Neural crest cell (in vitro differentiated cells): ENCODE measurements at places on chromosomes 4 and X. TPM values are rescaled to one million over a fixed set of nuclear protein-coding genes. Genes with fewer than 3 reads are reported as not detected.

SSX3 gene
- not detected in 2 replicates for total RNA-seq

HMGN5 gene
- 5.0 and 8.2 TPM in 2 replicates for total RNA-seq

IL1RAPL1 gene
- total RNA-seq, result 2.7 and 2.9 TPM in 2 replicates

GRCh38 chr4:24243641-24244040 lies 340.7 kb downstream of the DHX15 start:
- peaks cover 18% of the 10 kb centered on the region for H3K4me1 ChIP-seq
- no peak for DNase-seq
- H3K4me3 ChIP-seq, result no peak overlapping the region
- no peaks in the 10 kb centered on the region for H3K36me3 ChIP-seq
- H3K27me3 ChIP-seq, result peaks cover 5% of the 10 kb centered on the region

DNA sequence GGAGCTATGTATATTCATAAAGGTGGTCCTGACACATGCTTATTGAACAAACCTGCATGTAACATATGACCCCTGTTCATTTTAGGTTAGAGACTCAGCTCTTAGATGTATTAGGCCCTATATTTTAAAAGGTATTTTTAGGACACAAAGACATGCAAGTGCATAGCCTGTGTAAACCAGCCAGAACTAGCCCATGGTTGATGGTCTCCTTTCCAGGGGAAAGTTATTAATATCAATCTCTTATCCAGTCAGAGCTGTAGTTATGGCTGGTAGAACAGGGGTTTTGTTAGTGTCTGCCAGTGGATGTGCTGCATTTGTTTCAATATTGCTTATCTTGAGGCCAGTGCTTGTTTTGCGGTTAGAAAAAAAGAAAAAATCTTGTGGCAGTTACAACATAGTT lies 488.6 kb downstream of the KCTD8 start:
- H3K27me3 ChIP-seq, result no peaks in the 10 kb centered on the region
- DNase-seq, result no peak
- no peak overlapping the region for H3K4me3 ChIP-seq

ZNF185 gene
- total RNA-seq, result 2.3 and 2.6 TPM in 2 replicates

CABS1 gene
- total RNA-seq, result not detected in 2 replicates

DNA sequence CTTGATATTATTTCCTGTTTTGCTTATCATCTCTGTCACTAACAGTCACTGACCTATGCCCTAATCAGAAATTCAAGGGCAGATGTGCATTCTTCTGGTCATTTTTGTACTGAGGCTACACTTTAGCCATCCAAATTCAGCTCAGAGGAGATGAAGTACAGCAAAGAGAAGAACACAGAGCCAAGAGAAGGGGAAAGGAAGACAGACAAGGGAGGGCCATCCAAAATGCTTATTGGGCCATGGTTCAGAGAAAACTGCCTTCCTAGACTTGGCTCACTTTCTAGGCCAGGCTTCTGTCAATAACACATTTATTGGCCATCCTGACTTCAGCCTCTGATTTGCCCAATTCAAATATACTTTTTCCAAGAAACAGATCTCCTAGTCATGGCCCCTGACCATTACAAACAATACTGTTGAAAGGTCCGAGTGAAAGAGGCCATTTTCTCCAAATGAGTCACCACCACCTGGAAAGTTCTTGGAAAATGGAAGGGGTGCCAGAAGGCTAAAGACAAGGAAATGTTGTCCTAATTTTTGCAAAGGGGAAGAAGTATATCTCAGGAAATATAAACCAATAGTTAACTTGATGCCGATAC lies 56.4 kb downstream of the DCX start:
- H3K27ac ChIP-seq, result peak overlapping the region; percentile 35
- no peaks in the 10 kb centered on the region for H3K36me3 ChIP-seq
- no peak overlapping the region for H3K4me3 ChIP-seq
- H3K4me1 ChIP-seq, result peaks cover 23% of the 10 kb centered on the region
- DNase-seq, result no peak

EREG gene
- not detected in 2 replicates for total RNA-seq

- no peak overlapping the region for H3K27ac ChIP-seq
- no peak overlapping the region for H3K4me3 ChIP-seq
- no peaks in the 10 kb centered on the region for H3K27me3 ChIP-seq
- no peaks in the 10 kb centered on the region for H3K4me1 ChIP-seq
Measured at GRCh38 chr4:14054391-14054790, 426.9 kb upstream of the BOD1L1 start.

DNA sequence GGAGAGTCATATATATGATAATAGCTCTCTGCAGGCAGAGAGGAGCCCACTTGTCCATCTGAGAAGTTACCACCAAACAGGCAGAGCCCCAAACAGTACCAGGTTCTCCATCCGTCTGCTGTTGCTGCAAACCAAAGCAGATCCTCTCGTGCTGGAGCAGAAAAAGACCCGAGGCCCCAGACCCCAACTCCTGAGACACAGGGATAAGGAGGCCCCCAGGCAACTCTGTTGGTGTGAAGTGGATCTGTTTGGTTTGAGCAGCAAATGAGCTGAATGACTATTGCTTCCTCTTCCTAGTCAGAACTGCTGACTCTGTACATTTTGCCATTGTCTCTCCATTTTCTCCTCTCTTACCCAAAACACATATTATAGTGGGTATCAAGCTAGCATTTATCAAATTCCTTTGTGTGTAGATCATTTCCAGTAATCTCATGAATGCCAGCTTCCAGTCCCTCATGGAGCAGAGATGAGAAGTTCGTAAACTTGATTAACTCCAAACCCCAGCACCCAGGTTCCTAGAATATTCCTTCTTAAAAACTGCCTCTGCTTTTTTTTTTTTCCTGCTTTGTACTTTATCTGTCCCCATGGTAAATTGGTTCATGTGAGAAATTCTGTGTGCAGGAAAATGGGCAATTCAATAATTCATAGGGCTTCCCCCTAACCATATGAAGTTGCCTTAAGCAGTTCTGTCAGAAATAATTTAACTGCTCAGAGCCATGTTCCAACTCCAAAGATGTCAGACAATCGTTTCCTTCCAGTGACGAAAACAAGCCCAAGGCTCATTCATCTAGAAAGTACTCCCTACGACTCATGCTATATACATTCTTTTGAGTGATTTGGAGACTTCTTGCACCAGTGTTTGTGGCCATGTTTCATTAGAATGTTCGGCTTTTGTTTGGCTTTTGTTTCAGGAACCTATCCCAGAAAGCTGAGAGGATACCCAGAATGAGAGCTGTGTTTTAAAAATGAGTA lies 98.6 kb upstream of the ATXN3L start:
- no peak for DNase-seq
- H3K4me1 ChIP-seq, result peaks cover 55% of the 10 kb centered on the region
- H3K27me3 ChIP-seq, result no peaks in the 10 kb centered on the region

GRCh38 chr4:138957302-138957701 lies 58.3 kb upstream of the NOCT start:
- DNase-seq, result no peak
- H3K27ac ChIP-seq, result no peak overlapping the region
- no peaks in the 10 kb centered on the region for H3K4me1 ChIP-seq
- no peaks in the 10 kb centered on the region for H3K36me3 ChIP-seq

DNA sequence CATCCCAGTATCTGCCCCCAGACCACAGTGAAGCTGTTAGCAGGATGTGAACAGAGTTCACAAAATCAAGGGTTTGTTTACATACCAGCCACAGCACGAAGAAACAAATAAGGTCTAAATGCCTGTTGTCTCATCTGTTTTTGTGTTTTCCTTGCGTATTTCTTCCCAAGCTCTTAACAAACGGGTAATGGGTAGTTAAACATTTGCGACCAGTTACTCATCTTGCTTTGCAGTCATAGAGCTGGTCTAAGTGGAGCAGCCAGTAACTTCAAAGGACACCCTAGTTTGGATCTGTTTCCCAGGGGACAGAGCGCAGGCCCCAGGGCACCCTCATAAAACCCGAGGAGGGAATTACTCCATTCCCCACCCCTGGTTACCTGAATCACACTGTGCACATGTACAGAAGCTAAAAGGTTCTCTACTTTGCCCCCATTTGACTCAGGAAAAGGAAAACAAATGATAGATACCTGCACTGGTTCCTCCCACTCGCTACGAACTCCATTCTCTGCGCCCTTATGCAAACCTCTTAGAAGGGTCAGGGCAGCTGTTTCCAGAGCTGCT lies 68.8 kb downstream of the MAML3 start:
- no peak overlapping the region for H3K4me3 ChIP-seq
- DNase-seq, result no peak
- H3K27ac ChIP-seq, result no peak overlapping the region
- peaks cover 3% of the 10 kb centered on the region for H3K36me3 ChIP-seq
- H3K27me3 ChIP-seq, result no peaks in the 10 kb centered on the region
- peaks cover 66% of the 10 kb centered on the region for H3K4me1 ChIP-seq

DNA sequence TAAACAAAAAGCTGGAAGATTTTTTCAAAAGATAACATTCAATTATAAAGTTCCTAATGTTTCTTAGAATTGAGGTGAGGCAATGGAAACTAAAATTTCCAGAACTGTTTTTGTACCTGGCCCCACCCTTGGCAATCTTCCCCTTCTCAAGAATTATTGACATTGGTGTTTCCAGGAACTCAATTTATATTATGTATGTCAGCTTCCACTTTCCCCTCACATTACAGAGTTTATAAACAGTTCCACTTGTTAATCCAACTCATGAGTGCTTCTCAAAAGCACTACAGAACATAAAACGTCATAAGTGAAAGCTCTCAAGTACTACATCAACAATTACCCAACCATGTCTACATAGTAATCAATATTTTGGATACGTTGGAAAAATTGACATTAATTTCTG lies 107.4 kb downstream of the FAM13A start:
- H3K4me1 ChIP-seq, result no peaks in the 10 kb centered on the region
- H3K27me3 ChIP-seq, result no peaks in the 10 kb centered on the region
- H3K36me3 ChIP-seq, result no peaks in the 10 kb centered on the region

DNA sequence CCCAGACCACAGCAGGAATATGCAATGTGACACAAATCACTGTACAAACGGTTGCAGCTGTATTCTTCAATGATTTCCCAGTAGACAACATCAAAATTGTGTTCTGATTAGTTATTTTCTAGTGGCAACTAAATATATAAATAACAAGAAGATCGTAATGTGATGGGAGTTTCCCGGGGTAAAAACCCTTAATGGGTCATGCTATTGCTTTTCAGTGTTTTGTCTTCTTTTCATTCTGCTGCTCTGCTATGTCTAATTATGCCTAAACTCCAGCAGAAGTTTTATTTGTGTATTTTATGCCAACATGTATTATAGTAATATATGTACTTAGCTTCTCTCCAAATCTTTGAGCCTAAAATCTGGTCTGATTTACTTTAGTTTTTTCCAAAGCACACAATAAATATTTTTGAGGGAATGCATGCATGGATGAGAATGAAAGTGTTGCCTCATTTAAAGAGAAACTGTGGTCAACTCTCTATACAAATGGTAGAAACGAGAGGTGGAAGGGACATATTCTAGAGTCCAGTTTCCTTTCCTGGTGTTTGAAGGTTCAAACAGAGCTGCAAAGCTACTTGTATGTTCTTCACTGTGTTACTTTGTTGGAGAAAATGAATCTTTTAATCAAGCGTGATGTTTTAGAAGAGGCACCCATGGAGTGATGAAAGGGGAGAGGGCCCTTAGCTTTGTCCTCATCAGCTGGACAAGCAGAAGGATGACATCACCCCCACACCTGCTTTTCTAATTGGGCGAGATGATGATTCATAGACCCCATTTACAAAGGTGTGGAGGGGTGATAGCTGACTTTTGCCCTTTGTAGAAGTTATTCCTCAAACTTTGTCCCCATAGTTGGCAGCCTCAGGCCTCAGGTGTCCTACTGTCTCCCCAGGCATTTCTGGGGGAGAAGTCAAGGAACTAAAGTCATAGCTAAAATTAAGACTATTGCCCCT lies 129.7 kb downstream of the FRAS1 start:
- H3K4me3 ChIP-seq, result no peak overlapping the region
- no peak overlapping the region for H3K27ac ChIP-seq
- no peaks in the 10 kb centered on the region for H3K27me3 ChIP-seq
- no peaks in the 10 kb centered on the region for H3K36me3 ChIP-seq
- no peak for DNase-seq

- no peaks in the 10 kb centered on the region for H3K4me1 ChIP-seq
- DNase-seq, result no peak
- H3K36me3 ChIP-seq, result no peaks in the 10 kb centered on the region
- H3K4me3 ChIP-seq, result no peak overlapping the region
- H3K27me3 ChIP-seq, result no peaks in the 10 kb centered on the region
Measured at GRCh38 chrX:109187473-109188168, 294.3 kb downstream of the GUCY2F start.

- H3K4me3 ChIP-seq, result no peak overlapping the region
- no peaks in the 10 kb centered on the region for H3K4me1 ChIP-seq
- no peak for DNase-seq
- H3K36me3 ChIP-seq, result no peaks in the 10 kb centered on the region
Measured at GRCh38 chr4:85860066-85860740, 385.3 kb downstream of the ARHGAP24 start.

TCEAL1 gene
- 12.2 and 13.0 TPM in 2 replicates for total RNA-seq

ADH1A gene
- total RNA-seq, result not detected in 2 replicates

DNA sequence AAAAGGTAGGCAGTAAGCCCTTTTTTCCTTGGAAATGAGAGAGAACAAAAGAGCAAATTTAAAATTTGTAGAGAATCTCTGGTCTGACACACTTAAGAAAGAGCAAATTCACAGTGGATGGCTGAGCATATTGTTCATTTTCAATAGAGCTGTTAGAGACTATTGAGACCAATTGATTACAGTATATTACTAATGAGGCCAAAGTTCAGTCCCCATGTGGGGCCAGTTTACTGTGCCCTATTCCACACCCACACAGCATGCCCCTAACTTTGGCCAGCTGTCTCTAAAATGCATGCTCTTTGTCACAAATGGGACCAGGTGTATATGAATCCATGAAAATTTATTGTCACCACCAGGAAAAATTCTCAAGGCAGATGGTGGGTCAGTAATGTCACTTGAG lies 470.5 kb downstream of the PCDH7 start:
- H3K36me3 ChIP-seq, result no peaks in the 10 kb centered on the region
- H3K4me1 ChIP-seq, result peaks cover 16% of the 10 kb centered on the region
- no peak for DNase-seq
- no peak overlapping the region for H3K4me3 ChIP-seq
- H3K27ac ChIP-seq, result no peak overlapping the region

GRCh38 chr4:163911891-163912290 lies 417.4 kb downstream of the TMA16 start:
- H3K27me3 ChIP-seq, result no peaks in the 10 kb centered on the region
- no peaks in the 10 kb centered on the region for H3K36me3 ChIP-seq
- H3K4me3 ChIP-seq, result no peak overlapping the region
- no peak overlapping the region for H3K27ac ChIP-seq

DNA sequence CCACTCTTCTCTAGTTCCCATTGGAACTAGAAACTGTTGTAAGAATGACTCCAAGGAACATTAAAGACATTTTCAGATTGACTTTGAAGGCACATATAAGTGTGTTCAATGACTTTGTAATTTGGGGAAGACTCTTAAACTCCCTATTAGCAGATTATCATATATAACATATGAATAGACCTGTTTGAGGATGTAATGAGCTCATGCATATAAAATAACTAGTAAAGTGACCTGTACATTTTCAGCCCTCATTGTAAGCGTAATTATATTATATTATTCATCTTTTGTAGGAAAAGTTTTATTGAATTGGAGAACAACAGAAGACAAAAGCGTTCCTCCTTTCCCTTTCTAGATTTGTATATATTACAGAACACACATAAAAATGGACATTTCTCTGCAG lies 455.1 kb downstream of the IL1RAPL1 start:
- no peak overlapping the region for H3K4me3 ChIP-seq
- H3K27me3 ChIP-seq, result no peaks in the 10 kb centered on the region
- H3K36me3 ChIP-seq, result no peaks in the 10 kb centered on the region
- no peak for DNase-seq

GRCh38 chr4:120175272-120175671 lies 108.6 kb upstream of the MAD2L1 start:
- H3K4me3 ChIP-seq, result no peak overlapping the region
- no peak for DNase-seq
- no peak overlapping the region for H3K27ac ChIP-seq
- no peaks in the 10 kb centered on the region for H3K36me3 ChIP-seq
- H3K27me3 ChIP-seq, result no peaks in the 10 kb centered on the region
- H3K4me1 ChIP-seq, result no peaks in the 10 kb centered on the region
